ENCODE measurements at places on chromosomes 12 and 14.
A peak's percentile ranks its signal among the peaks of the same experiment; 100 is the strongest.

GRCh38 chr14:61636779-61637178, 58.5 kb upstream of the HIF1A start:
- H3K4me3 ChIP-seq, result no peak overlapping the region
- no peak for DNase-seq
- peaks cover 14% of the 10 kb centered on the region for H3K4me1 ChIP-seq

- no peaks in the 10 kb centered on the region for H3K4me1 ChIP-seq
- H3K4me3 ChIP-seq, result no peak overlapping the region
- no peaks in the 10 kb centered on the region for H3K36me3 ChIP-seq
- no peaks in the 10 kb centered on the region for H3K27me3 ChIP-seq
These were observed 28.2 kb upstream of the LRP1-AS start for GRCh38 chr12:57175428-57176138.

GRCh38 chr12:53054112-53054878, 4.4 kb downstream of the TNS2 start:
- H3K27me3 ChIP-seq, result peaks cover 4% of the 10 kb centered on the region
- peak overlapping the region; percentile 98 for H3K4me3 ChIP-seq
- no peaks in the 10 kb centered on the region for H3K36me3 ChIP-seq
- H3K27ac ChIP-seq, result peak overlapping the region; percentile 93
- H3K4me1 ChIP-seq, result peaks cover 13% of the 10 kb centered on the region

DNA sequence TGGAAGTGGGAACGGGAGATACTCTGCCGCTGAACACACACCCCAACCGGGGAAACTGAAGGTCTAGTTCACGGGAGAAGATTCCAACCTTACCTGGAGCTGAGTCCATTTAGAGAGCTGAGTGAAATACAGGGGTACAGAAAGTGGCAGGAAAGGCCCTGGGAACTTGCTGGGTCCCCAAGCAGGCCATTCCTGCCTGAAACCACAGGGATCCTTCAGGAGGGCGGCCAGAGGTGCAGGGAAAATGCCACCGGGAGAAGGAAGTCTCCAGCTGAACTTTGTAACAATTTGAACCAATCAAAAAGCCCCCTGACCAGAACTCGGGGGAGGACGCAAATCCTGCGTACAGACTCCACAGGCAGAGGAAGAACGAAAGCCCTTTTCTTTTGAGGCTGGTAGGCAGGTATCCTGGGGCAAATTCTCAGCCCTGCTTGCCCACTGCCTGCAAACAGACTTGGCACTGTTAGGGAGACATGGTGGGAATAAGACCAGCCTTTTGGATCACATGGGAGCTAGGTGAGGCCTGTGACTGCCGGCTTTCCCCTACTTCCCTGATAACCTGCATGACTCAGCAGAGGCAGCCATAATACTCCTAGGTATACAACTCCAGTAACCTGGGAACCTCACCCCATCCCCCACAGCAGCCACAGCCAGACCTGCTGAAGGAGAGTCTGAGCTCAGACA, 170.9 kb downstream of the SEC23A start:
- H3K27ac ChIP-seq, result no peak overlapping the region
- no peaks in the 10 kb centered on the region for H3K36me3 ChIP-seq
- no peak overlapping the region for H3K4me3 ChIP-seq
- H3K27me3 ChIP-seq, result no peaks in the 10 kb centered on the region

DNA sequence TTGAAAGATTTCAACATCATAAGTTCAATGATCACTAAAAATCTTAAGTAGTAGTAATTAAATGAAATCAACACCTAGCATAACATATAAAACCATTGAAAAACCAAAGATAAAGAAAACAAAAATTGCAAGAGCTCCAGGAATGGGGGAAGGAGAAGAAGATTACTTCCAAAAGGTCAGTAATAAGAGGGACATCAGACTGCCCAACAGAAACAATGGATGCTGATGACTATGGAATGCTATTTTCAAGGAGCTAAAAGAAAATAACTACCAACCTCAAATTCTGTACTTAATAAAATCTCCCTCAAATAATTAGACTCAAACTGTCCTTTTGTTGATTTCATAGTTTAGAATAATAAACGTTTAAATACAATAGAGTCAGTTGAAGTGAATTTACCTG, 314.5 kb upstream of the LMO3 start:
- no peak overlapping the region for H3K27ac ChIP-seq
- H3K4me1 ChIP-seq, result no peaks in the 10 kb centered on the region
- H3K27me3 ChIP-seq, result no peaks in the 10 kb centered on the region
- no peaks in the 10 kb centered on the region for H3K36me3 ChIP-seq

DNA sequence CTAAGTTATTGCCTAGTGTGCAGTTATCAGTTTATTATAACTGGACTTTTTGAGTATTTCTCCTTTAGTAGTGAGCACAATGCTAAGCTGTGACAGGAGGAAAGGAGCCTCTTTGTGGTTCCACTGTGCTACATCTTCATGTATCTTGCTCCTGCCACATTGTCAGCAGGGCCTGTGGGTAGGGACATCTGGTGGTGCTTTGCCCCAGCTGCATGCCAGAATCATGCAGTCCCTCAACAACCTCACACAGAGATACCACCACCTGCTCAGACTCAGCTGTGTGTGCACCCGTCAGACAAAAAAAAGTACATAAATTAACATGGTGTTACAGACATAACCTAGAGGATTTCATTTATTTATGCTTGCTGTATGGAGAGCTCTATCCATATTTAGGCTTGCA, 51.1 kb downstream of the MIS18BP1 start:
- no peak overlapping the region for H3K4me3 ChIP-seq
- peaks cover 28% of the 10 kb centered on the region for H3K36me3 ChIP-seq
- H3K27me3 ChIP-seq, result no peaks in the 10 kb centered on the region
- peak overlapping the region; percentile 45 for H3K27ac ChIP-seq
- H3K4me1 ChIP-seq, result peaks cover 6% of the 10 kb centered on the region

- H3K36me3 ChIP-seq, result peaks cover 2% of the 10 kb centered on the region
- peak overlapping the region; percentile 56 for H3K27ac ChIP-seq
- peak; percentile 78 for DNase-seq
These were observed 1.2 kb downstream of the PELI2 start for GRCh38 chr14:56119201-56119981.

- DNase-seq, result no peak
- H3K27me3 ChIP-seq, result peaks cover 3% of the 10 kb centered on the region
- peaks cover 20% of the 10 kb centered on the region for H3K4me1 ChIP-seq
- no peaks in the 10 kb centered on the region for H3K36me3 ChIP-seq
- H3K4me3 ChIP-seq, result peak overlapping the region; percentile 61
These were observed 94.1 kb downstream of the SLC2A13 start for GRCh38 chr12:40011775-40012129.

DNA sequence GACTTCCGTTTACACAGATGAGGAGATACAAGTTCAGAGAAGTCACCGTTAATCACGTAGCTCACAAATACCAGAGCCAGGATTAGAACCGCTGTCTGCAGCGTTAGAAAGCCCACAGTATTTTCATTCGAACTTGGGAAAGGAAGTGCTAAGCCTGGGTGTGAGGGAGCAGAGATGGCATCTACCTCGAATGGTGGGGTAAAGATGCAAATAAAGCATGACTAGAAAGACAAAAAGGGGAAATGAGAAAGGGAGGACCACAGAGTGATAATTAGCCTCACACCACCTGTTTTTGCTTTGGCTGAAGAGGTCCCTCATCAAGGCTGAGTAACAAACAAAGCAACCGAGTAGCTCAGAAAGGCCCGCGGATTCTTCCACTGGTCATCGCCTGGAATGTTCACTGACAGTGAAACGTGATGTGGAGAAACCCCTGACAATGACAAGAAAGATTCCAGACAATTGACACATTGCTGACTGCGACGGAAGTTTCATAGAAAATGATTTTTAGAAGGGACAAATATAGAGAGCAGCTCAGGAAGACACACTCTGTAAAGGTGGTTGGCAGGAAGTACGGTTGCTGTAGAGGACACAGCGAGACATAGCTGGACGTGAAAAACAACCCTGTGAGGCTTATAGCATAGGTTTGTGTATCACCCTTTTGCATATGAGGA, 31.5 kb upstream of the BHLHE41 start:
- H3K27ac ChIP-seq, result no peak overlapping the region
- H3K27me3 ChIP-seq, result peaks cover 33% of the 10 kb centered on the region
- H3K36me3 ChIP-seq, result no peaks in the 10 kb centered on the region
- DNase-seq, result no peak
- no peak overlapping the region for H3K4me3 ChIP-seq
- no peaks in the 10 kb centered on the region for H3K4me1 ChIP-seq

- peaks cover 7% of the 10 kb centered on the region for H3K27me3 ChIP-seq
- no peaks in the 10 kb centered on the region for H3K36me3 ChIP-seq
- DNase-seq, result no peak
- H3K4me1 ChIP-seq, result no peaks in the 10 kb centered on the region
- H3K4me3 ChIP-seq, result no peak overlapping the region
- no peak overlapping the region for H3K27ac ChIP-seq
These were observed 522.3 kb downstream of the MED13L start for GRCh38 chr12:115755061-115755724.

Data from activated CD4-positive, alpha-beta T cell treated with anti-CD3 and anti-CD28 coated beads, Interleukin-2, amount 10 ng/mL, durations not matched to agents 24 days and 14 days (primary cell).